ENCODE measurements at places on chromosomes 2 and 18. TPM values are rescaled to one million over a fixed set of nuclear protein-coding genes. Genes with fewer than 3 reads are reported as not detected.
A peak's percentile ranks its signal among the peaks of the same experiment; 100 is the strongest.

DNA sequence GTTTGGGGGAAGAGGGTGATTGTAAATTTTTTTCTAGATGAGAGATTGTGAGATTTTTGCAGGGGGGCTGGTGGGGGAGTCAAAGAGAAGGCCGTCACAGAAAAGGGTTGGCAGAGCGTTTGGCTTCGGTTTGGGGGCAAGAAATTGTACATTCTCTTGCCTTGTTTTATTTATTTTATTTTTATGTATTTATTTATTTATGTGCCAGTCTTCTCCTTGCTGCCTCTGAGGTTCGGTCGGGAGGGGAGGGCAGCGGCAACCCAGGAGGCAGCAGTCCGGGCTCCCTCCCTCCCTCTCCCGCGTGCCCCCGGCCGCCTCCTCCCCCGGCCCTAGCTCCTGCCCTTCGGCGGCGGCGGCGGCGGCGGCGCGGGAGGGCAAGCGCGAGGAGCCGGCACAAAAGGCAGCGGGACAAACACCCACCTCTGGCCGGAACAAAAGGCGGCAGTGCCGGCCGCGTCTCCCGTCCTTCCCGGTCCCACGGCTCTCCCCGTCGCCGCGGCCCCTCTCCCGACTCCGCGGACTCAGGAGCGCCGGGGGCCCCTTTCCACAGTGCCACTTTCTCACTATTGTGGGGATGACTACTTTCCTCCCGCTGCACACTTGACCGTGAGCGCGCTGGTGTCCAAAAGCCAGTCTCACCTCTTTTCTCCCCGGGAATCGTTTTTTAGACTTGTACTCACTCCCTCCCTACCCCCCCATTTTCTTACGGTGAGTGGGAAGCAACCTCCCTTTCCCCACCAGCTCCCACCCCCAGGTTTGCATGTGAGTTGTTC, 1.2 kb downstream of the BCL11A start:
- no peak for DNase-seq

GRCh38 chr2:173087214-173087581, 11.6 kb downstream of the MAP3K20 start:
- no peak for DNase-seq

DNA sequence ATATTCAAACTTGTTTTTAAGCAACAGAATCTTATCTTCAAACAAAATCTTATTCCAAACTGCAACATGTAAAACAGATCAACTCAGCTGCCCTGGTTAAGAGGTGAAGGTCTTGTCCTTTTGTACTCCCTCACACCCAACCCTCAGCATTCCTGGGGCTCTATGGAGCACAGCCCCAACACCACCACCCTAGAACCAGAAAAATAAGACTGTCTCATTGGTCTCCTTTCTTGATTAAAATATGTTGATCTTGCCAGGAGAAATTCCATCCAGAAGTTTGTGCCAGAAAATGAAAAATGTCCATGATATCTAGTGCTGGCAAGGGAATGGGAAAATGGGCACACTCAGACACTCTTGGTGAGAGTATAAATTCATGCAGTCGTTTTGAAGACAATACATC, 62.1 kb upstream of the TMEM17 start:
- DNase-seq = no peak

DNA sequence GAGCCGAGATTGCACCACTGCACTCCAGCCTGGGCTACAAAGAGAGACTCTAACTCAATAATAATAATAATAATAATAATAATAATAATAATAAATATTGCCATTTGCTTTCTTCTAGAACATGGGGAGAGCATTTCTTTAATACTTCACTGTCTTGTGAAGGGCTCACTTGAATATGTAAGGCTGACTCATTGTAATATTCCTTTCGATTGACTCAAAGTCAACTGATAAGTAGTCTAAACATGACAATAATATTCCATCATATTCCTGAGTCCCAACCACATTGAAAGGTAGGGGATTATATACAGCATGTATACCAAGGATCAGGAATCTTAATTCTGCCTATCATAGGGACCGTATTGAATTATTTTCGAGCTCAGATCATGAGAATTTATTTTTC, 949.2 kb downstream of the DSC3 start:
- no peak for DNase-seq

DNA sequence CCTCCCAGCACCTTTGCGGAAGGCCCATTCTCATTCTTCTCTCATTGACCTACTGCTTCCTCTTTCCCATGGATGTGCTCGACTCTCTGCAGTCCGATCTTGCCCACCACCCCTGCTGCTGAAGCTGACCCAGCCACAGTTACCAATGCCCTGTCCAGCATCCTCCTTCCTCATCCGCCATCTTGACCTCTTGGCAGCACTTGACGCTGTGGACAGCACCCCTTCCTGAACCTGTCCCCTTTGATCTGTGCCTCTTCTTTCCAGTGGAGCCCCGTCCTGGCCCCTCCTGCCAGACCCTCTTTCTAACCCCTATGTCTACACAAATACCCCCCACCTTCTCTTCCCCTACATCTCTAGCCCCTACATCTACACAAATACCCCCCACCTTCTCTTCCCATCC, 209.1 kb downstream of the SEPTIN10 start:
- no peak for DNase-seq

DNA sequence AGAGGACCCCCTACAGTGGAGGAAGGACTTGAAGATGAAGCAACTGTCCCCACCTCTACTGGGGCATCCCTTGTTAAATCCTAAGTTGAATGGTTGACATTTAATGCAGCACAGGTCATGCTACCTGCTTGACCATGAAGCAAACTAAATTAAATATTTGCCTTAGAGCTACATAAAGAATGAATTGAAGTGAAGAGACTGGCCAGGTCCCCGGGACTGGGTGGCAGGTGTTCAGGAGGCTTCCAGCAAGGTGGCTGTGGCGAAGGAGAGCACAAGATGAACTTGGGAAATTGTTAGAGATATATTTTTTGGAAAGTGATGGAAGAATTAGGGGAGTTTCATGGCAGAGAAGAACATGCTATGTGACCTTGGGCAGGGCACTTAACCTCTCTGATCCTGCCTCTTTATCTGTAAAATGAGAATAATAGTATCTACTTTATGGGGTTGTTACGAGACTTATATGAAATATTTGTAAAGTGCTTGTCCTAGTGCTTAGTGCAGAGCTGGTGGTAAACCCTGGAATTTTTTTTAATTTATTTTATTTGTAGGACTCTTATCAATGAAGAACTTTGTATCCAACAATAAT, 37.3 kb downstream of the EFR3B start:
- no peak for DNase-seq

- DNase-seq = no peak
Observed at GRCh38 chr2:74749432-74749831, 84.5 kb upstream of the HK2 start.

- DNase-seq = no peak
Observed at GRCh38 chr2:53509831-53510388, 257.7 kb upstream of the CHAC2 start.

- peak; percentile 14 for DNase-seq
Observed at GRCh38 chr2:193929131-193929530, 1727.9 kb upstream of the SLC39A10 start.

DNA sequence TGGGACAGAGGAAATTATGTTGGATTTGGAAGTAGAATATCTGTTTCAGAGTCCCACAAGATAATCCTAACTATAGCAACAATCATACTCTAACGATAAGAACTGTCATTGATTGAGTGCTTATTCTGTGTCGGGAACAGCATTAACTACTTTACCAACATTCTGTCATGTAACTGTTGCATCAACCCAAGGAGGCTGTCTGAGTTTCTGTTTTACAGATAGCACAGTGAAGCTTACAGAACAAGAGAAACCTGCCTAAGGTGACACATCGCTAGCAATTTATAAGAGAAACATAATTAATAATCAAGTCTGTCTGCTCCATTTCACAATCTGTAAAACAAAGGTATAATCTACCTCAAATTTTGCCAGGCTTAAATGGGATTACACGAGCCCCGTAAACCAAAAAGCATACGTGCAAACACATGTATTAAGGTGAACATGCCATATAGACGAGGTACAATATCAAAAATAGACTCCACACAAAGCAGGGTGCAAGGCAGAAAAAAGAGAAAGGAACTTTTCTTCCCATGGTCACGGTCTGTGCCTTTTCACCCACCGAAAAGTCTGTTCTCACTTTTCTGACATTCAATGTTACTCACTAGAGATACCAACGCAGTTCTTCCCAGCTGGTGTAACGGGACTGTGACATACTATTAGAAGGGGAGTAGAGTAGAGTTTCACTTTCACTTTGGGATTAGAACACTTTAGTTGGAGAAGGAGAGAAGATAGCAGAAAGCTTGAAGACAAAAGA, 37.2 kb upstream of the SLC8A1 start:
- DNase-seq = no peak

DNA sequence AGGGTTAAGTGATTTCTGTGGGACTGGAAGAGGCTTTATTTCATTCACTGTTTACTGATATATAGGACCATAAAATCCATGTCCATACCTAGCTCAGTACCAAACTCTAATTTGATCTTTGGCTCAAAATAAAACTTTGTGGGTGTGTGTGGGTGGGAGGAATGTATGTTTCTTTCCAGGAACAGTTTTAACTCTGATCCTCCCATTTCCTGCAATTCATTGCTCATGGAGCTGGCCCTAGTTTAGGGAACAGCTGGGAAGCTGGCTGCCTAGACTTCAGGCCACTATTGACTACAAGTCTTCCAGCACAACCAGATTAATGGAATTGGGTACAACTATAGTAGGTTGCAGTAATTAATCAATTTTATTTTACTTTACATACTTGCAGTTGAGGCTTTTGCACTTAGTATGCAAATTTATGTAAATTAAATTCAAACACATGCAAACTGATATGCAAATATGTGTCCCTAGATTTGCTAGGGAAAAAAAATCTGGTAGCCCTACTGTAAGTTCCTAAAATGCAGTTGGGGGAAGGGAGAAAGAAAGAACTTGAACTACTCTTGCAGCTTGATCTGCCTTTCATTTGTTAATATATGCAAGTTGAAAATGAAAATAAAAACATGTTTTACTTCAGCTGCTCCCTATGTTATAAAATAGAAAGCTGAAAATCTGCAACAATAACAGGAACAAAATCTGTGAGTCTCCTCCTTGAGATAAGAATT, 1070.3 kb upstream of the CELF4 start:
- no peak for DNase-seq

DNA sequence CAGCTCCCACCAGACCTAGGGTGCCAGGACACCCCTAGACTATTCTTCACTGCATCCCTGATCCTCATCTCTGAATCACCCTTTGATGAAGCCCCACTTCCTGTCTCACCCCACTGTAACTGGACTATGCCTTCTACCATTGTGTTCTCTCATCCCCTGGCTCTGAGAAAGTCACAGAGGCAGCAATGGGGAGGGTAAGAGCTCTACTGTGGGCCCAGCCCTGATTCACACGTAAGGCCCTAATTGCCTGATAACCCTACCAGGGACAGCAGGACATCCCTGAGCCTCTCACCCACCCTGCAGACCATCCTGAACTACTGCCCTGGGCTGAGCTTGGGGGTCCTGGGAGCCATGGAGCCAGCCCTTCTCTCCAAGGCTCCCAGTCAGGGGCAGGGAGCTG, 1.5 kb upstream of the PROM2 start:
- no peak for DNase-seq

GRCh38 chr2:111118981-111119821, 1.5 kb upstream of the BCL2L11 start:
- no peak for DNase-seq

GRCh38 chr2:157900684-157901083, 24.6 kb upstream of the ACVR1 start:
- DNase-seq = no peak

DNA sequence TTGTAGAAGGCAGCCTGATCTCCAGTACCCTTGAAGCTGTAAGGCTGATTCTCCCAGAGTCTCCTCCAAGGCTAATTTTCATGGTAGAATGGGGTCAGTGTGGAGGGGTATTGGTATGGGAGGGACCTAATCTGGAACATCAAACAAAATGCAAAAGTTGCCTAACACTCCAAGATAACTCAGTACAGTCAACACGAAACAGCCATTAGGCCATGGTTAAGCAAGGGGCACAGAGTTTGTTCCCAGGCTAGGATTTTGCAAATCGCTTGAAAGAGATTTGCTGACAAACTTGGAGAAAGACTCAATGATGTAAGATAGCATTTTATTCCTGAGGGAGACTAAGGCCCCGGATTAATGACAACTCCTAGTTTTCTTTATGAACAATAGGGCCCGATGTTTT, 5.4 kb downstream of the PID1 start:
- no peak for DNase-seq

- DNase-seq = no peak
Observed at GRCh38 chr2:8303322-8303832, 378.5 kb upstream of the ID2 start.

Gene MARCHF4
- 0.14 TPM for total RNA-seq

Gene PAX8
- total RNA-seq = not detected

Gene GAREM1
- not detected for total RNA-seq

Gene PKDCC
- total RNA-seq = 36.9 TPM

Gene ATP6V1B1
- total RNA-seq = not detected

Gene TMEM127
- 6.9 TPM for total RNA-seq

Gene MYCN
- total RNA-seq = not detected

Gene DUSP11
- 35.8 TPM for total RNA-seq

Gene TSPYL6
- total RNA-seq = not detected

Gene FAM237A
- not detected for total RNA-seq

Gene HOXD4
- not detected for total RNA-seq
